ENCODE measurements at places on chromosomes 16 and 17.
A peak's percentile ranks its signal among the peaks of the same experiment; 100 is the strongest.

GRCh38 chr17:43701318-43701743 lies 39.6 kb upstream of the MEOX1 start:
- peak; percentile 26 for DNase-seq

DNA sequence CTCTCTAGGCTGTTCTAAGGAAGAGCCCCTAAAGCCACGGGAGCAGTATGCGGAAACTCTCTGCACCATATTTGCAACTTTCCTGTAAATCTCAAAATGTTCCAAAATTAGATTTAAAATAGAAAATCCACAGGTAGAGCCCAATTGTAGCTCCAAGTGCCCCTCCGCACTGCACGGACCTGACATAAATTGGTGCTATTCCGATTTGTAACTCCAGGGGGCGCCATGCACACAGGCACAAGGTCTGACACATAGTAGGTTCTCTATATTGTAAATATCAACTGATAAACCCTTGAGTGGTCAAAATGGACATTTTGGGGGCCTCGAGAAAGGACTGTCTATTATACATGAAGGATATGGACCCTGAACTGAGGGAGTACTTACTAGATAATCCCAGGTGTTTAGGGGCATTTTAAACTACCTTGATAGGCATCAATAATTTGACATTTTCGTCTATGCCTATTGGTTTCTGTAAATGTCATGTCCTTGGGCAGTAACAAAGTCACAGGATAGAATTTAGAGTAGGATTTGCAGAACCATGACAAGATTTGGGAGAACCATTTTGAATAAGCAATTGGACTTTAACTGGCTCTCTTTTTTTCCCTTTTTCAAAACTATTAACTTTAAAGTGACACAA lies 36.6 kb upstream of the TMEM132E start:
- no peak for DNase-seq

DNA sequence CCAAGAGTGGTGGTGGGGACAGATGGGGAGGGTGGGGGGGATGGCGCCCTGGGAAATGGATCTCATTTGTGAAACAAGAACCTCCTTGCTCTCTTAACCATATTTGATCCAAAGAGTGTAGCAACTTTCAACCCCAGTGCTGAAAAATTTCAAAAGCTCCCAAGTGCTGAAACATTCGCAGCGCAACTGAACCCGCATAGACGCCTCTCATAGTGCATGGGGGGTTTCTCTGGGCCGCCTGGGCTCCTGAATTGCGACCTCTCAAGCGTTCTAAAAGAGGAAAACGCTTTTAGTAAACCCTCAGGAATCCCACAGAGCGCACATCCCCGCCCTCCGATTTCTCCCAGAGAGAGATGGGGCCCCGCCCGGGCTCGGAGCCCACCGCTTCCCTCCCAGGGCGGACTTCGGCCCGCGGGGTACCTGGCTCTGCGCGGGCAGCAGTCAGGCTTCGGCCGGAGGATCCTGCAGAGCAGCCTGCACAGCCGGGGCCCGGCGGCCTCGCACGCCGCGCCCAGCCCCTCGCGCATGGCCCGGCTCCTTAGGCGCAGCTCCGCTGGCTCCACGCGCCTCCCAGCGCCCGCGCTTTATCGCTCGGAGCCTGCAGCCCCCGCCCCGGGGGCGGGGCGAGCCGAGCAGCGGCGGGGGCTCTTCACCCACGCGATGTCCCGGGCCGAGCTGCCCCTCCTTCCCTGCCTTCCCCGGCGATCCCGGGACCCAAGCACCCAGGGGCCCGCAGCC lies 7.0 kb downstream of the NOS2 start:
- DNase-seq = no peak

GRCh38 chr16:87484487-87485331 lies 8.1 kb downstream of the ZCCHC14 start:
- no peak for DNase-seq

GRCh38 chr16:83550183-83550569 lies 257.6 kb upstream of the HSBP1 start:
- DNase-seq = no peak

DNA sequence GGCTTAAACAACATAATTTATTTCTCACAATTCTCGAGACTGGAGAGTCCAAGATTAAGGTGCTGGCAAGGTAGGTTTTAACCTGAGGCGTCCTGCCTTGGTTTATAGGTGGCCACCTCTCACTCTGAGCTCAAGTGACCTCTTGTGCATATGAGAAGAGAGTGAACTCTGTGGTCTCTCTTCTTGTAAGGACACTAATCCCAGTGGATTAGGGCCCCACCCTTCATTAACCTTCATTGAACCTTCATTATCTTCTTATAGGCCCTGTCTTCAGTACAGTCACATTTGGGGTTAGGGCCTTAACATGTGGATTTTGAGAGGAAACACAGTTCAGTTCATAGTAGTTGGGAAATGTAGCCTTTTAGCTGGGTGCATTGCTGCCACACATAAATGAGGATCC lies 57.1 kb downstream of the MAP2K4 start:
- DNase-seq = no peak

GRCh38 chr17:34571428-34572130 lies 7.8 kb upstream of the TMEM132E start:
- DNase-seq = no peak

DNA sequence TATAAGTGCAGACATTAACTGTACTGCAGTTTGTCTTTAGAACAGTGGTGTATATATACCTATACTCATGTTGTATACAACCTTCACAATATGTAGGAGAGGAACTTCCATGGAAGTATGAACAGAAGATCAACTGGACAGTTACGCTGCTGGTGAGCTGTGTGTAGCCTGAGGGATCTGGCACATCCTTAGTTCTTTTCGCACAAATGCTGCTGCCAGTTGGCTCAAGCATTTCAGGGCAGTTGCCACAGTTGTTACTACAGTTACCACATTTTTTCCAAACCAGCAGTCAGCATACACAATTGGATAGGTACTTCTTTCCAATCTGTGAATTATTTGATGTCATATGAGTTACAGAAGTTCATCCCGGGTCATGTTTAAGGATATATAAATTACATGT lies 539.6 kb upstream of the HSBP1 start:
- no peak for DNase-seq

DNA sequence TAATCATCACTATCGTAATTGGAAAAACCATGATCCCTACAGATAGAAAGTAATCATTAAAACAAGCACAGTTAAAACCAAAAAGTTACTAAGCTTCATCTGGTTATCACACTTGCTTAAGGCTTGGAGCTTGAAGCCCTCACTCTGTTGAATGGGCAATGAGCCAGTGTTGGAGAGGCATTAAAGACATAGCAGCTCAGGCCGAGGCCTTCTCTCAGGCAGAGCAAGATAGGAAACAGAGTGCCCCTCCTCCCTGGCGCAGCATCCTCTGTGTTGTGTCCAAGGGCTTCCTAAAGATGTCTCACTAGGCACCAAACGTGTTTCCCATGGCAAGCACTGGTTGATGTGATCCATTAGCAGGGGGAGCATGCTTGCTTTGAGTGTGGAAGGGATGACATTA lies 34.9 kb upstream of the LGALS9 start:
- DNase-seq = no peak

DNA sequence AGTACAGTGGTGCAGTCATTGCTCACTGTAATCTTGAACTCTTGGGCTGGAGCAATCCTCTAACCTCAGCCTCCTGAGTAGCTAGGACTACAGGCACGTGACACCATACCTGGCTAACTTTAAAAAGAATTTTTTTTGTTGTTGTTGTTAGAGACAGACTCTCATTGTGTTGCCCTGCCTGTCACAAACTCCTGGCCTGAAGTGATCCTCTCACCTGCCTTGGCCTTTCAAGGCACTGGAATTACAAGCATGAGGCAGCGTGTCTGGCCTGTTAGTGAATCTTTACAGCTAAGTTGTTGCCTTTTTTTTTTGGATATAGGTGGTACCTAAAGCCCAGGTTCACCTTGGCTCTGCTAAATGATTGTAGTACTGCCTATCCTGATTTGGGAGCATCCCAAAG lies 290.6 kb downstream of the BCAS3 start:
- no peak for DNase-seq

GRCh38 chr17:16474012-16474725 lies 17.8 kb downstream of the LRRC75A start:
- DNase-seq = no peak

GRCh38 chr17:48011405-48012150 lies 26.0 kb downstream of the COPZ2 start:
- no peak for DNase-seq

GRCh38 chr17:49969134-49969759 lies at the start of gene DLX4:
TSS of gene DLX4 (plus strand) at chr17:49969190. CDS start at chr17:49969469, 279 bp downstream.
- DNase-seq = no peak

GRCh38 chr17:61464843-61465180 lies 12.6 kb downstream of the TBX4 start:
- no peak for DNase-seq

DNA sequence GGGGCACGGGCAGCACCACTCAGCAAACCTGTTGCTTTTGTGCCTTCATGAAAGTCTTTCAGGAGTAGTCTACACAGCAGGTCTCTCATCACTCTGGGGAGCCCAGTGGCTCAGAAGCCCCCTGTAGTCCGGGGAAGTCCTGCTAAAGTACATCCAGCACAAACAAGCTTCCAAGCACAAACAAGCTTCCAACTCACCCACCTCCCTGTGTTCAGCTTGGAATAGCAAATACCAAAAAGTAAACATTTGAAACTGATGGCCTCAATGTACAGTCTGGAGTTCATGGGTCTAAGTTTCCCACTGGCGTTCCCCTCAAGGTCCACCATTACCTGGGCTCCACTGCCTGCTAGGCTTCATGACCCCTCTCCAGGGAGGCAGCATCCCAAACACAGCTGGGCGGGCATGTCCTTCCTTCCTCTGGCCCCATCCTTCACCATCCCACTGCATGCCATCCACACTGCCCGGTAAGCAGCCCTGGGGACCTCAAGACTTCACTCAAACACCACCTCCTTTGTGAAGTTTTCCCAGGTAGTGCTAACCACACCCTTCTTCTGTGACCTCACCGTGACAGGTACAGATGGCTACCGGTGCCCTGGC lies 62.8 kb upstream of the SIAH1 start:
- no peak for DNase-seq

DNA sequence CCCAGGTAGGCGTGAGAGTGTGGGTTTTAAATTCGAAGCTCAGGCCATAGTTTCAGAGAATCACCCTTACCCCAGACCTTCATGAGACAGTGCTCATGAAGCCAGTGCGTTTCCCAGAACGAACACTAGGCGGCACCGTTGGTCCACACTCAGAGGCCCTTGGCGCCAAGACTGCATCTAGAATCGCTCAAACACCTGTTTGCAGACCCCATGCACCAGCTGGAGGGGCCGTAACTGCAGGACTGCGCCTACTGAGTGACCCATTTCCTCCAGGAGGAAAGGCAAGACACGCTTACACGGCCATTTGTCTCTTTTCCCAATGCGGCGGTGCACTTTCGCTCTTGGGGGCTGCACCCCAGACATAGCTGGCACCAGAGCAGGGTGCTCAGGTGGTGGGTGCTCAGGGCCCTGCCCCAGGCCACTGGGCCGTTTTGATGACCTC lies 34.0 kb downstream of the ADGRG5 start:
- no peak for DNase-seq

DNA sequence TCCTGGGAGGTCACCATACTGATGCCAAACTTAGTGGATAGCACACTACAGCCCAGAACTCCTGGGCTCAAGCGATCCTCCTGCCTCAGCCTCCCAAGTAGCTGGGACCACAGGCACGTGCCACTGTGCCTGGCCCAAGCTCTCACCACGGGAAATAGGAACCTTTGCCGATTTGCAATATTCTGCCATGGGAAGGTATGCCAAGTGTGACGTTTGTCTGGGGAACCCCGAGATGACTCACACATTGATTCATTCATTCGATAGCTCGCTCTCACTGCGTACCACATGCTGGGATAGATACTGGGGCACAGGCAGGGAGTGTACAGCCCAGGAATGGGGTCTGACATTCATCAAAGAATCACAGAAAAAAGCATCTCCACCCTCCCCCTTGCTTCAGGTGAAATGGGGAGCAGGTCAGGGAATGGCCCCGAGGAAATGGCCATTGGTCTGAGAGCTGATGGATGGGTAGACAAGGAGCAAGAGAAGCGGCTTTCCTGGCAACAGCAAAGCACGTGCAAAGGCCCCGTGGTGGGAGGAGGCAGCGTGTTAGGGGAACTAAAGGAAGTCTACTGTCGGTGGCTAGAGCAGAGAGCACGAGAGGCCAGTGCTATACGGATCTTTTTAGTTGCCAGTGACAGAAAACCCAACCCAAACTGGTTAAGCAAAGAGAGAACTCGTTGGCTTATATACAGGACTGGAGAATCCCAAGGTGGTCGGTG lies 44.1 kb downstream of the DNAH17 start:
- no peak for DNase-seq

DNA sequence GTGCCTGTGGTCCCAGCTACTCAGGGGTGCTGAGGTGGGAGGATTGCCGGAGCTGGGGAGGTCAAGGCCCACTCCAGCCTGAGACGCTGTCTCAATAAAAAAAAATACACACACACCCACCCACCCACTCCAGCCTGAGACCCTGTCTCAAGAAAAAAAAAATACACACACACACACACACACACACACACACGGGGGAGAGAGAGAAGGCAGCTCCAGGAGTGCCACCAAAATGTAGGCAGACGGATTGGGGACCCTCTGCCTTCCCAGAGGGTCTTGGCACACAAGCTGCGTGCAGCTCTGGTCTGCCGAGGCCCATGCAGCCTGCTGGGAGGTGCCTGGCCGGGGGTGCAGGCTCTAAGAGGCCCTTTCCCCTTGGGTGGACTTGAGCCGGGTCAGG lies 5.9 kb upstream of the NUDT16L1 start:
- no peak for DNase-seq

GRCh38 chr17:11251561-11252107 lies 10.6 kb downstream of the SHISA6 start:
- DNase-seq = no peak

- no peak for DNase-seq
These were observed 8.9 kb downstream of the OR4D1 start for GRCh38 chr17:58156839-58157803.

DNA sequence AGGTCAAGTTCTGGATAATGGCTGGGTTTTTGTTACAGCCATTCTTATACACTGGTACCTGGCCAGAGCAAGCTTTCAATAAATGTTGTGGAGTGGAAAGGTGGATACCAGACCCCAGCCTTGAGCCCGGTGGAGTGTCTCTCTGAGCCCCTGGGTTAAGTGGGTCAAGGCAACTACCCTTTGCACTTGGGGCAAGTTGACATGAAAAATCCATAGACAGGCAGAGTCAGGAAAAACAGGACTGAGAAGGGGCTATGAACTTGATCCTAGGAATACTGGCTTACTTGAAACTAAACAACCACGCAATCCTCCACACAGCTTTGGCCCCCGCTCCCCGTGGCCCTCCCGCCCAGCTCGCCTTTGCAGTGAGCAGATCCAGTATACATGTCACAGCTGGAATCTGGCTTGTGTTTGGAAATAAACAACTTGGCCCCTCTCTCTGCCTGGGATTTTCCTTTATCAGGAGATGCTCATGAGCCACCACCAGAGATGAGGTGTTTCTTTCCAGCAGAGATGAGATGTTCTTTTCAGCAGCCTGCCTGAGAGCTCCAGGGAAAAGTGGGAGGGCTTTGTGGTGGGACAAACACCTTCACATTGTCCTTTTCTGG lies 65.9 kb downstream of the KSR1 start:
- no peak for DNase-seq

GRCh38 chr17:59028328-59028727 lies 78.4 kb downstream of the TRIM37 start:
- DNase-seq = no peak

- no peak for DNase-seq
These were observed 20.4 kb upstream of the ADAM11 start for GRCh38 chr17:44738214-44738906.

Measured in GF-D8 (cell line).